ENCODE measurements at places on chromosomes 16 and 17.

DNA sequence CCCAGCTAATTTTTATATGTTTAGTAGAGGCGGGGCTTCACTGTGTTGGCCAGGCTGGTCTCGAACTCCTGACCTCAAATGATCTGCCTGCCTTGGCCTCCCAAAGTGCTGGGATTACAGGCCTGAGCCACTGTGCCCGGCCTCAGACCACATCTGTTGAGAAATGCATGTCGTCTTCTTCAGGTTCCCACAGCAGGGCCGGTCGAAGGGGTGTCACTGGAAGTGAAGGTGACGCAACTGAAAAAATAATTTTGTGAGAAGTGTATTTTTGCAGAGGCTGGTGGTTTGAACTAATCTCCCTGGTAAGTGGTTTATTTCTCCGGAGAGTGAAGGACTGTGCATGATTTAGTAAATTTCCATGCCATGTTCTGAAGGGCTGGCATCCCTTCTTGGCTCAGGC is 33.4 kb upstream of the IL34 start:
- DNase-seq, result no peak

DNA sequence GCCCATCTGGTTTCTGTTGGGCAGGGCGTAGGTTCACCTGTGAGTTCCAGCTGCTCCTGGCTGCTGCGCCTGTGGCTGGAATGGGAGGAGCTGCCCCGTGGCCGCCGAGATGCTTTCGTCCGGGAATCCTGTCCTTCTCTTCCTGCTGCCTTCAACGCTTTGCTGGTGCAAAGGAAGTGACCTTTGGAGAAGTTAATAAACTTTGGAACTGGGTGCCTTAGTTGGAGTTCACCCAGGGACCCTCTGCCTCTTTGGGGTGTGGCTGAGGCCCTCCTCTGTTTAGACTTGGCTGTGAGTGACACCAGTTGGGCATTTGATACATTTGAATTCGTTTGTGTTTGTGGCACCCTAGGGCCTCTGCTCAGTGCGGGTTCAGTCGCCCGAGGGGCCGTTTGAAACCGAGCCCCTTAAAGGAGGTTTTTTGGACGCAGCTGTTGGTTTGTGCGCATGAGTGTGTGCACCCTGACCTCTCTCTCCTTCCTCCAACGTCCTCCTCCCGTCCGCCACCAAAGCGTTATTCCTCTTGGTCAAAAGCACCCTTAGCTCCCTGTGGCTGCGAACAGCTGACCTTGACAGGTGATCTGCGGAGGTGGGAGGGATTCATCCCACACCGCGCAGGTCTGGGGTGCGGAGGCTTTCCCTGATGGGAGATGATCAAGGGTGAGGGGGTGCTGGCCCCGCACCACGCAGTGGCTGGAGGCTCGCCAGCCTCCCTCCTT is 9.0 kb upstream of the SECTM1 start:
- DNase-seq, result no peak

- no peak for DNase-seq
Observed at GRCh38 chr17:21201298-21201595, 12.7 kb downstream of the TMEM11 start.

DNA sequence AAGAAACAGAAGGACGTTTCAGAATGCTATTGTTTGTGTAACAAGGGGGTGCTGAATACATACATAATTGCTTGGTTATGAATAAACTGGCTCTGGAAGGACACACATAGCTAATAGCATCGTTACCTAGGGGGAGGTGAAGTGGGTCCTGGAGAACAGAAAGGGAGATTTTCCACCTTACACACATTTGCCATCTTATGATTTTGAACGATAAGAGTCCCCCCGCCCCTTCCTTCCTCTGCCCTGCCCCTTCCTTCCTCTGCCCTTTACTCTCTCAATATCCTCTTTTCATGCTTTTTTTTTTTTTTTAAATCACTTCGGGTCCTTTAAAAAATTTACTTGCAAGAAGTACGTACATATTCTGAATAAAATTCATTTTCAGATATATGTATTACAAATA is 902 bp upstream of the DHRS7B start:
- DNase-seq, result no peak

DNA sequence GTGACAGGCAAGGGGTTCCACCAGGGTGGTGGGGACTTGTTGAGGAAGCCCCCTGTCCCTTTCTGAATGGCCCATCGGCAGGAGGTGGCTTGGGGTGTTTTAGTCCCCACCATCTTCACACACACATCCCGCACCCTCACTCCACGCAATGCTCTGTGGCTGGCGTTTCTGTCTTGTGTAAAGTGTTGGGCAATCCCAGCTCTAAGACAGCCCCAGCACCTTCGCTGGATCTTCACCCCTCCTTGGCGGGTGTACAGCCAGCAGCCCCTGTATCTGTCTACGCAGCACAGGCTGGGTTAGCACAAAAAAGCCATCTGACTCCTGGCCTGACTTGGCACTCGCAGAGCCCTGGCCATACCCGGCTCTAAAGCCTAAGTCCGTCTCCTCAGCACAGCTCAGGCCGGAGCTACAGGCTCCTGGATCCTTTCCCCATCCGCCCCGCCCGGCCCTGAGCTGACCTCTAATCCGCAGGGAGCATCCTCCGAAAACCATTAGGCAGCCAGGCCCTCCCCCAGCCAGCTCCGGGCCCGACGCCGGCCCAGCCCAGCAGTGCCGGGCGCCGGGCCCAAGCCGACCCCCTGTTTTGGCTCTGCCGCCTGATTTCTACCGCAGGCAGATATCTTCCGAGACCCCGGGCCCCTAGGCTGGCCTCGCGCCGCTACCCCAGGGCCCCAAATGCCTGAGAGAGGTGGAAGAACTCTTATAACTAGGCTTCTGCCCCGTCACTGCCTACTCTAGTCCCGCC is 42.4 kb upstream of the TAC4 start:
- DNase-seq, result no peak

GRCh38 chr16:56190677-56191155 is 573 bp upstream of the GNAO1 start:
- no peak for DNase-seq

DNA sequence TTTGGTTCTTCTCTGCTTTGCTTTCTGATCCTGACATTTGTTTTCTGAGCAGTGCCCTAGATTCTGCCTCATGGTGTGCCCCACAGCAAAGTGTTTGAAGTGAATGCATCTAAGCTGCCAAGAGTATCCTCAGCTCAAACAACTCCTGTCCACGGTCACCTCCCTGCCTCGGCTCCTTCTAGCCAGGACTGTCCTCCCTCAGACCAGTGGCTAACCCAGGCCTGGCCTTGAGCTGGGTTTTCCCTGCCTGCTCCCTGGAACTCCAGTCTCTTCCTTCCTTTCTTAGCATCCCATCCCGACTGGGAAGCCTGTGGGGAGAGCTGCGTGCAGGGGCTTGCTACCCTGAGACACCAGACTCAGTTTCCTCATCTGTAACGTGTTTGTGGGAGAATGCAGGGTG is 256.5 kb downstream of the GSG1L start:
- no peak for DNase-seq

DNA sequence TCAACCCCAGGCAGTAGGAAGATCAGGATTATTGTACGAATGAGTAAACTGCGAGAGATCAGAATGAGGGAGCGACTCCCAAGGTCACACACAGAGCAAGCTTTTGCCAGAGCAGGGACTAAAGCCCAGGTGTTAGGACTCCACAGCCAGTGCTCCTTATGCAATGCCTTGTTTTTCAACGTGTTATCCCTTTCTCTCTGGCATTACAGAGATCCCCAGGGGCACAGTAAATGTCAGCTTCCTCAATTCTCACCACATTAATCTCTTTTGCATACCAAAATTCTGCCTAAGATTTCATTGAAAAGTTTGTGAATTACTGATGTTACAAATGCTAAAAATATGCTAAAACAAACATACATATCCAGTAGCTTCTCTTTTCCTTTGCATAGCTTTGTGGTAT is 68.1 kb upstream of the CES5A start:
- DNase-seq, result no peak

DNA sequence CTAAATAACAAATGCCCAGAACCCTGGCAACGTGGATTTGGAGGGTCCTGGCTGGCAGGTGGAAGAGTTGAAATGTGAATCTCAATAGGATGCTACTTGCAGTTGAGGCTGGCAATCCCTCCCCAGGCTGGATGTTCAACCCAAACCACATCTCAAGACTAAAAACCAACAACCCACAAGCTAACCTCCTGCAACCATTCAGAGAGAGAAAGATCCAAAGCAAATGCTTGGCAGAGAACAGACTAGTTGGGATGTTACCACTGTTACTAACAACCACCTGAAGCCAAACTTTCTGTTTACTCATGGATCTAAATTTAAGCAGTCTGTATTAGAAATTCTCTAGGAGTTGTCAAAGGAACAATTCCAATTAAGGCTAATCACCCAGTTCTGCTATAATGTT is 27.9 kb downstream of the SMG6 start:
- DNase-seq, result no peak

GRCh38 chr17:80137131-80137530 is 9.8 kb downstream of the EIF4A3 start:
- DNase-seq, result no peak

- DNase-seq, result no peak
Observed at GRCh38 chr17:67557921-67558320, 159.8 kb upstream of the NOL11 start.

- DNase-seq, result peak; percentile 25
Observed at GRCh38 chr17:28057731-28058246, 15.3 kb downstream of the NLK start.

- DNase-seq, result peak; percentile 77
Observed at GRCh38 chr16:3444032-3444388, 530 bp downstream of the NAA60 start.

DNA sequence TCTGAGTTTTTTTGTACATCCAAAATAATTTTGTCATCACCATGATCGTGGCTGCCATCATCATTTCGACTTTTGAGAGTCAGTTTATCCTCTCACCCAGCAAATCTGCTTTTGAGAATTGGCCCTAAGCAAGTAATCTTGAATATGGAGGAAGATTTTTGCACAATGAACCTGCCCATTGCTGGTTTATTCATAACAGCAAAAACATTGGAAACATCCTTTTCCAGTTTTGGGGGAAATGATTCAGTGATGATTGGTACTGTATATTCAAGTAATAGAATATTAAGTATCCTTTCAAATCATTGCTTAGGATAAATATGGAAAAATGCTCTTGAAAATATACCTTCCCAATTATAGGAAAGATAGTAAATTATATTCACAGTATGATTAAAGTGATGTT is 53.1 kb downstream of the PRKCA start:
- no peak for DNase-seq

DNA sequence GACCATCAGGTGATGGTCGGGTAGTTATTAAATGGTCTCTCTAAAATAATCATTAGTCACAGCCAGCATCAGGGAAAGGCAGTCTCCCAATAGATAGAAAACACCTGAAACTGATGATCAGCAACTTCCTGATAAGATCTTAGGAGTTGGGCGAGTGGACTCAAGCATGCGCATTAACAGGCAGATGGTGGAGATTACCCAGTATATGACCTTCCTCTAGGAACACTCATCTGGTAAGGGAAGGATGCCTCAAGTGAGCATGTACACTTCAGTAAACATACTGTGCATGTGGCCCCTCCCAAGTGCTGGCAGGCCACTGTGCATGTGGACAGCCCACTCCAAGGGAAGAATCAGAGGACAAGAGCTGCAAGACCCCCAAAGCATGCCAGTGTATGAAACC is 105.9 kb downstream of the ABCC12 start:
- DNase-seq, result no peak

- no peak for DNase-seq
Observed at GRCh38 chr16:69166221-69166833, 20.6 kb upstream of the SNTB2 start.

- no peak for DNase-seq
Observed at GRCh38 chr16:85536073-85536410, 77.1 kb upstream of the GSE1 start.

GRCh38 chr16:19128454-19129200 is 14.9 kb downstream of the ITPRIPL2 start:
- no peak for DNase-seq

- DNase-seq, result peak; percentile 45
Observed at GRCh38 chr17:46940692-46941404, 17.9 kb downstream of the GOSR2 start.

DNA sequence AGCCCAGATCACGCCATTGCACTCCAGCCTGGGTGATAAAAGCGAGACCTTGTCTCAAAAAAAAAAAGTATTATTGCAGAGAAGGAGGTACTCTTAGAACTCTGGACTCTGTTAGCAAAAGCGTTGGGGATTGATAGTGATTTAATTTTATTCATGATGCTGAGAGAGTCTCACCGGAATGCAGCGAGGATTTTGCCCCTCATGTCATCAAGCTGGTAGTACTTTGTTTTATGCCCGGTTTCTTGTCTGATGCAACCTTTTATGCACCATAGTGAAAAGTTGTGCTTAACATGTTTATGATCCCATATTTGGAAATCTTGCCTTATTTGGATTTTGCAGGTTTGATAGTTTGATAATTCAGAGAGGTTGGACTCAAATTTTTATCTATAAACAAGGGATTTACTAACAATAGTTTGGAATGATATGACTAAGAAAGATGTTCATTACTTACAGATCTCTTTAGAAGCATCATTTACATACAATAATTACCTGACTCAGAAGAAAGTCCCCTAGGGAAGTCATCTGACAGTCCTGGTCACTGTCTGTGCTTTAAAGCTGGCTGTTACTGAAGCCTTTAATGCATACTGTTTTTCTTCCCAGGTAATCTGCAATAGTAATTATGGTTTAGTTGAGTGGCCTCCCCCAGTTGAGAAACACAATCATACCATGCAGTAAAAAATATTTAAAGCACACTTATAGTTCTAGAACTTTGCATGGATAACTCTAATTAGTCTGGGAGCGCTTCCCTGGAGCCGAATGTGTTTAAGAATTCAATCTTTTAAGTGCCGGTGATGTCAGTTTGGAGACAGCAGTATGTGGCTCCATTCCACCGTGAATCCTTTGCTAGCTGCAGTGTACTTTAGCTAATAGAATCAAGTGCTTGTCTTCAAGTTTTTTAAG is 120.9 kb downstream of the PRKCA start:
- DNase-seq, result no peak

GRCh38 chr16:67150047-67150832 is 558 bp downstream of the B3GNT9 start:
- no peak for DNase-seq

DNA sequence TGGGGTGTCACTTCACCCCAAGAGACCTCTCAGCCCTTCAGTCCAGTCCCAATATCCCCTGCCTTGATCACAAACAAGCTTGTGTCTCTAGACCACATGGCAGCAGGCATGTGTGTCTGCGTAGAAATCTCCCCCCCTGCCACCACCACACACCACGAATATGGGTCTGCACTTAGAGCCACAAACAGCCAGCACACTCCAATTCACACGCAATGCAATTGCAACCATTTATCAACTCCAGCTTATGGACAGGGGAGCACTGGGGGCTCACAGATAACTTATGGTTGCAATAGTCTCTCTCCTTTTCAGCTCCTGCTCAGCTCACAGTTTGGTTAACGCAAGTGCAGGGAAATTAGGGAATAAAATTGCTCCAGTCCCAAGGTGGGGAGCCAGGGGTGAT is 2.6 kb downstream of the HOXB9 start:
- DNase-seq, result no peak

Measured in NCI-H226 (cell line).